ENCODE measurements at places on chromosomes 12 and 14. TPM values are rescaled to one million over a fixed set of nuclear protein-coding genes. Genes with fewer than 3 reads are reported as not detected.
A peak's percentile ranks its signal among the peaks of the same experiment; 100 is the strongest.

- peak; percentile 86 for DNase-seq
Measured at GRCh38 chr12:113103756-113104450, 31.7 kb downstream of the RASAL1 start.

DNA sequence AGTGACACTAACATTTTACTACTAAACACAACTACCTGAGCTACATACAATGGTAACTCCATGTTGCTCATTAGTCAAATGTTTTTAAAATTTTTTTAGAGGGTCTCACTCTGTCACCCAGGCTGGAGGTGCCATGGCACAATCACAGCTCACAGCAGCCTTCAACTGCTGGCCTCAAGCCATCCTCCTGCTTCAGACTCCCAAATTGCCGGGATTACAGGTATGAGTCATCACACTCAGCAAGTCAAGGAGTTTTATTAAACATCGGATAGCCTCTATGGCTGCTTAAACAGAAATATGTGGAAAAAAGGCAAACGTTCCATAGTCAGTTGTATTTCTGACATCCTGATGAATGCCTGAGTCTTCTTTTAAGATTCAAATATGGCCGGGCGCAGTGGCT is 11.1 kb upstream of the NPFF start:
- DNase-seq: no peak

KLRD1 gene
- 1.2 TPM for total RNA-seq

GRCh38 chr12:97568336-97569180 is 106.0 kb downstream of the RMST start:
- DNase-seq: no peak

- DNase-seq: no peak
Measured at GRCh38 chr14:100018482-100018881, 46.7 kb upstream of the EVL start.

PROX2 gene
- not detected for total RNA-seq

GRCh38 chr14:34966413-34966812 is 16.4 kb upstream of the SRP54 start:
- DNase-seq: peak; percentile 64

DNAJC22 gene
- not detected for total RNA-seq

DNA sequence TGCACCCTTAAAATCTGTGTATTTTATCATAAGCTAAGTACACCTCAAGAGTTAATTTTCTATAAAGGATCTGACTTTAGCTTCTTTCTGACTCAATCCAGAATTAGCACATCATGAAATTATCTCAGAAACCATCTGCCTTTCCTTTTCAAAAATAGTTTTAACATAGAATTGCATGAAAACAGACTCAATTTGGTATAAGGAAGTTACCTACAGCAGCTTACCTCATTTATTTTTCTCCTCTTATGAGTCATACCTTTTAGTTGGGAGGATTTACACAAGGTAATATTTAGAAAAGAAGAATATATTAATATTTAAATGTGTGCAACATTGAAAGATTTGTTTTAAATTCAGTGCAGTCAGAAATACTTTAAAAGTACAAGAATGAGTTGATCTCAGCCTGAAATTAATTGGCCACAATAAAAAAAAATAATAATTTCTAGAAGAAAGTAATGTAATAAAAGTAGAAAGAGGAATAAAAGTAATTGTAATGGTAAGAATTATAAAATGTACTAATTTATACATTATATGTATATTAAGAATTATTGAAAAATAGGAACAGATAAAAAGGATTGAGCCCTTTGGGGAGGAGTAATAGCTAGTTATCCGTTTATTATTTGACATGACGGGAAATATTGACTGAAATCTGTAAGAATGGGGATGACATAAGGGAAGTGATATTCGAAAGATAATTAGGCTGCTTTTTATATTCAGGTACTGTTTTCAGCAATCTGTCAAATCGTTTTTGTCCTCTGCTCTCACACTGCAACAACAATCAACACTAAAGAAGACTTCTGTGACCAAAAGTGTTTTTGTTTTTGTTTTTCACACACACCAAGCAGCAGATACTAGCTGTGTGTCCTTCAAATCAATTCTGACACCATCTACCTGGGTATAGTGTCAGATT is 20.5 kb downstream of the ADAM21 start:
- no peak for DNase-seq

GRCh38 chr14:89842837-89843236 is 111.7 kb downstream of the EFCAB11 start:
- no peak for DNase-seq

GRCh38 chr12:88433997-88434703 is 146.1 kb downstream of the KITLG start:
- no peak for DNase-seq

GRCh38 chr12:32400114-32400672 is 835 bp downstream of the FGD4 start:
- DNase-seq: no peak

GRCh38 chr12:71125515-71125914 is 32.3 kb downstream of the TSPAN8 start:
- DNase-seq: no peak

STON2 gene
- 0.30 TPM for total RNA-seq

- no peak for DNase-seq
Measured at GRCh38 chr14:94001016-94001415, 3.9 kb downstream of the CCDC197 start.

DNA sequence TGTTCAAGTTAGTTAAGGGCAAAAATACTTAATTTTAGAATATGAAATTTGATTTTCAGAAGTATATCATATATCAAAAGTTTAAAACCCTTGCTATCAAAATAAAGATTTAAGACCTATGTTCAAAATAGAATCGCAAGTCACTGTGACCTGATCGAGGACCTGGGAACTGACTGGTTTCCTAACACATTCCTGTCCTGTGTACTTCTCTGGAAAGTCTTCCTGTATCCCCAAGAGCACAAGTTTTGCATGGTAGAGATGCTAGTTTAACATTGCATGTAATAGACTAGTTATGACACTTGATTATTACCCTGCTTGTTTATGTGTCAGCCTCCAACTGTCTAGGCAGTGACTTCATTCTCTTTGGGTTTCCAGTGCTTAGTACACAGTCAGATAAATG is 30.3 kb downstream of the BCAT1 start:
- DNase-seq: no peak

TESPA1 gene
- 168 TPM for total RNA-seq

GRCh38 chr12:126534495-126534894 is 1469.3 kb downstream of the AACS start:
- DNase-seq: no peak

GRCh38 chr12:131136539-131136872 is 182.8 kb downstream of the ADGRD1 start:
- no peak for DNase-seq

DNA sequence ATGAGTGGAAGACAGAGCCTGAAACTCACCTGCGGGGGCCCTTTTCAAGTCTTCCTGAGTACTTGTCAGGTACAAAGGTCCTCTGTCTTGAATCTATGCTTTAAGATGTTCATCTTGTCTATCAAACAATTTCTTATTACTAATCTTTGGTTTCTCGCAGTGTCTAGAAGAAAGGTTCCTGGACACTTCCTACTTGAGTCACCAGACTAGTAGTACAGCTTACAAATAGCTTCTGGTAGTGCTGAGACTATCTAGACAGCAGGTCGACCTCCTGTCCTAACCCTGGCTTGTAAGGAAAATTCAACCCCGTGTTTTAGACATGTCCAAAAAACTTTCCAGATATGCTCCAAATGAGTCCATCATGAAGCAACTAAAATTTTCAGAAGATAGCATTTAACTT is 11.2 kb upstream of the ARID2 start:
- no peak for DNase-seq

GRCh38 chr14:84074626-84075025 is 1455.3 kb upstream of the FLRT2 start:
- no peak for DNase-seq

DNA sequence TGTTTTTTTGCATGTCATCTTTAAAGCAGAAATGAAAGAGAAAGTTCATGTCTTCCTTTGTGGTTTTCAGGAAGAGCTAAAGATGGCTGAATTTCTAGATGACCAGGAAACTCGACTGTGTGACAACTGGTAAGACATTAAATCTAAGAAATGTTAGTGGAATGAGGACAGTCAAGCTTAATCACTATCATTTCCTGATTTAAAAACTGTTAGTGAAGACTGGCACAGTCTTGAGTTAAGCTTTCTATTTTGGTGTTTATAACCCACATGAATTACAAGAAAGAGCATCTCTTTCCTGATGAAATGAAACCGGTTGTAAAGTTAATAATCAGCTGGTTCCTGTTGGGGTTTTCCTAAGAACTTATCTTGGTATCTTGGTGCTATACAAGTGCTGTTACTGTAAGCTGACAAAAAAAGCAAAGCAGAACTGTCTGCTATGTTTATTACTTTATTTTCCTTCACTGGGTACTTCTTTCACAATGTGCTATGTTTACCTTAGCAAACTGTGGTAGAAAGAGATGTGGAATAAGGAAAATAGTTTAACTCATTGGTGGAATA is 5.2 kb downstream of the TRAFD1 start:
- peak; percentile 76 for DNase-seq

DNA sequence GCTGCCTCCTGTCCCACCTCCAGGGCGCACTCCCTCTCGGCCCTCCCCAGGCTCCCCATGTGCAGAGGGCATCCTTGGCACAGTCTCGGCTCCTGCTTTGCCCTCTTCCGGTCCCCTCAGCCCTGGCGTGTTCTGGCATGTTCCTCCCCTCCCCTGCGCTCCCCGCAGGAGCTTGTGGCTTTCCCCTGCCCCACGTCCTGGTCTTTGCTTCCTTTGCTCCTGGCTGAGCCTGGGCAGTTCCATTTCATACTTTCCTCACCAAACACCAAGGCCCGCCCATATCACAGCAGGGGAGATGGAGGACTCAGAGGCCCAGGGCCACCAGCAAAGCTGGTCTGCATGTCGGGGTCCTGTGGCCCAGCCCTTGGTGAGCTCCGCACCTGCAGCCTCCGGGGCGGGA is 56.0 kb downstream of the FBRSL1 start:
- DNase-seq: no peak

- no peak for DNase-seq
Measured at GRCh38 chr12:77808534-77808933, 22.2 kb upstream of the NAV3 start.

DNA sequence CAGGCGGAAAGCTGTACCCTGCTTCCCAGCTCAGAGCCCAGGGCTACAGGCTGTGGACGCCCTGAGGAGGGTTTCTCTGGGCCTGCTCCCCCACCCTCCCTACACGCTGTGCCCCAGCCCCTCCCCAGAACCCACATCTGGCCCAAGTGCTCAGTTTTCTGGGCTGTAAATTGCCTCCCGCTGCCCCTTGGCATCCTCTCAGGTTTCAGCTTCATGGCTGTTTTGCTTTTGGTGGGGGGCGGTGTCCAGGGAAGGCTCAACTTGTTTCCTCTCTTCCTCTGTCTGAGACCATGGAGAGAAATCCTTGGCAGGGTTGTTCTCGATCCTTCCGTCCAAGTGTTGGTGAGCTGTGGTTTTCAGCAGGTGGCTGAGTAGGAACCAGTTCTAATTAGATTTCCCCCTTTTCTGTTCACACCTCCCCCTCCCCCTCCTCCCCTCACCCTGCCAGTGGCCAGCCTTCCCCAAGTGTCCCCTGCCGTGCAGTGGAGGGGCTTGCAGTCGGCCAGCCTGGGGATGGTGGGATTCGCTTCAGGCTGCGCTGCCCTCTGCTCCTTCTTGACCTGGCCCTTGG is 61.8 kb downstream of the TSPAN9 start:
- DNase-seq: no peak

POLR3B gene
- total RNA-seq: 13.1 TPM

BMP4 gene
- not detected for total RNA-seq

BDKRB2 gene
- not detected for total RNA-seq

DNA sequence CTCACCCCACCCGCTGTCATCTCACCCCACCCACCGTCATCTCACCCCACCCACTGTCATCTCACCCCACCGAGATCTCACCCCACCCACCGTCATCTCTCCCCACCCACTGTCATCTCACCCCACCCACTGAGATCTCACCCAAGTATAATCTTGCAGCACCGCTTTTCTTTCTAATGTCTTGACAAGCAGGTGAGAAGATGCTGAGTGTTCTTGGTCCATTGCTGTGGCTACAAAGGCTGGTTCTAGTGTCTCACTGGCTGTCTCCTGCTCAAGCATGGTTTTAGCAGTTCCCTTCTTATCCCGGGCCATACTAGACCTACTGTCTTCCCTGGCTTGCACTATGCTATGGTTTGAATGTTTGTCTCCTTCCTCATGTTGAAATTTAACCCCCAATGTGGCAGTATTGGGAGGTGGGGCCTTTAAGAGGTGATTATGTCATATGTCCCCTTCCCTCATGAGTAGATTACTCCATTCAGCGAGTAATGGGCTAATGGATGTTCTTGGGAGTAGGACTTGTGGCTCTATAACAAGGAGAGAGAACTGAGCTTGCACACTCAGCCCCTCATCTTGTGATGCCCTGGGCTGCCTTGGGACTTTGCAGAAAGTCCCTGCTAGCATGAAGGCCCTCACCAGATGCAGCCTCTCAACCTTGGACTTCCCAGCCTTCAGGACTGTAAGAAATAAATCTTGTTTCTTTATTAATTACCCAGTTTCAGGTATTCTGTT is 47.7 kb upstream of the PPP2R5C start:
- DNase-seq: peak; percentile 44

GRCh38 chr12:113820842-113821241 is 145.3 kb downstream of the RBM19 start:
- DNase-seq: no peak

DNA sequence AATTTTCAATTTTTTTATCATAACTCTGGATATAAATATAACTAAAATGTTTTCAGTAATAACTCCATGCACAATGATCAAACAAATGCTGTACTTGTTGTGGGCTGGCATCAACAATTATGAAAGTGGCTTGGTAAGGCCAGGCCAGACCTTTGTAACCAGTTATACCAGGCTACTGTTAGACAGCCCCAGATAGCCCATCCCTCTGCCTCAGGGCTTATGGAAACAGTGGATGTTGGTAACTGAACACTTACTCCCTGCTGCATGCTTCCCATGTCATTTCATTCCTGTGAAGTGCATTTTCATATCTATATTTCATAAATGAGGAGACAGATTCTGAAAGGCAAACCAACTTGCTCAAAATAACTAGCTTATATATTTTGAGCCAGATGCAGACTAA is 195.0 kb downstream of the SYT1 start:
- DNase-seq: no peak

TMEM63C gene
- 2.3 TPM for total RNA-seq

A2ML1 gene
- total RNA-seq: not detected

DNA sequence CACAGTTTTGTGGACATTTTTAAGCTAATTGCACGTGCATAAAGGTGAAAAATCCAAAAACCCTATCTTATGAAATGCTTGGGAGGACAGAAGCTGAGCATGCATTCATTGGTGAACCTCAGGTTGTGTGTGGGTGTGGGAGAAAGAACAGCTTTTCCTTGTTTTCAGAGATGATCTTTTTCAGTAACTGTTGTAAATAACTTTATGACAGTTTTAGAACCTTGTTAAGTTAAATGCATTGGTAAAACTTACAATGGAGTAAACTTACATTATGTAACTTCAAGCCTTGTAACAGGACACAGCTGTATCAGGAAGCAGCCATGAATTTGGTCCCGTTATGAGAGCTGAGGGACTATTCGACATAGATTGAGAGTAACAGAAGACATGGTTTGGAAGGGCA is 587.4 kb downstream of the GALC start:
- DNase-seq: no peak

TUNAR gene
- total RNA-seq: not detected

- DNase-seq: no peak
Measured at GRCh38 chr12:47909839-47910465, 5.2 kb upstream of the VDR start.

GRCh38 chr14:22552001-22552826 is 36.8 kb downstream of the DAD1 start:
- peak; percentile 76 for DNase-seq

KRT82 gene
- not detected for total RNA-seq

Measured in activated CD4-positive, alpha-beta T cell treated with anti-CD3 and anti-CD28 coated beads, Interleukin-2, amount 10 ng/mL, durations not matched to agents 24 days and 14 days (primary cell).